ENCODE measurements at places on chromosomes 5 and 9. TPM values are rescaled to one million over a fixed set of nuclear protein-coding genes. Genes with fewer than 3 reads are reported as not detected.

GARIN3 gene
- not detected for total RNA-seq

C8G gene
- total RNA-seq: 1.4 TPM

NACC2 gene
- 23.5 TPM for total RNA-seq

DEPDC1B gene
- 14.4 TPM for total RNA-seq

HMCN2 gene
- total RNA-seq: 0.02 TPM

IL4 gene
- total RNA-seq: not detected

KIF2A gene
- total RNA-seq: 40.6 TPM

SLC22A4 gene
- 4.9 TPM for total RNA-seq

ADAMTS6 gene
- 0.15 TPM for total RNA-seq

TXNDC8 gene
- total RNA-seq: not detected

OBP2B gene
- not detected for total RNA-seq

FBN2 gene
- total RNA-seq: 15.6 TPM

EGR1 gene
- 11.8 TPM for total RNA-seq

PCDHA10 gene
- 0.02 TPM for total RNA-seq

SURF2 gene
- 47.3 TPM for total RNA-seq

LCN1 gene
- total RNA-seq: not detected

STK32A gene
- total RNA-seq: 0.30 TPM

GOLM1 gene
- total RNA-seq: 107 TPM

SH3RF2 gene
- 3.0 TPM for total RNA-seq

ZBED3 gene
- total RNA-seq: 4.2 TPM

PROP1 gene
- total RNA-seq: 0.18 TPM

PCDHGA4 gene
- total RNA-seq: 0.08 TPM

KCNIP1 gene
- not detected for total RNA-seq

SPATA31A6 gene
- total RNA-seq: not detected

GMCL2 gene
- not detected for total RNA-seq

GFI1B gene
- total RNA-seq: 0.17 TPM

NME5 gene
- total RNA-seq: not detected

PCYOX1L gene
- total RNA-seq: 2.2 TPM

WNT8A gene
- not detected for total RNA-seq

LCP2 gene
- total RNA-seq: not detected

C9orf153 gene
- 0.25 TPM for total RNA-seq

PDE6A gene
- total RNA-seq: 0.30 TPM

MYOZ3 gene
- total RNA-seq: 0.18 TPM

NPM1 gene
- total RNA-seq: 3,443 TPM

PDZD2 gene
- total RNA-seq: 0.65 TPM

PRUNE2 gene
- total RNA-seq: 0.09 TPM

ZNF608 gene
- 0.99 TPM for total RNA-seq

PRRC2B gene
- total RNA-seq: 40.7 TPM

FOXD4 gene
- 0.34 TPM for total RNA-seq

MAP1B gene
- 38.7 TPM for total RNA-seq

MED27 gene
- total RNA-seq: 33.1 TPM

POLE3 gene
- total RNA-seq: 99.3 TPM

PCDHGB2 gene
- 0.11 TPM for total RNA-seq

FBP2 gene
- not detected for total RNA-seq

NR6A1 gene
- 1.9 TPM for total RNA-seq

MEF2C gene
- not detected for total RNA-seq

GLDC gene
- 14.9 TPM for total RNA-seq

OMD gene
- total RNA-seq: not detected

MRPS27 gene
- 62.9 TPM for total RNA-seq

LCN2 gene
- 7.2 TPM for total RNA-seq

MTMR12 gene
- total RNA-seq: 22.0 TPM

TAF11L10 gene
- not detected for total RNA-seq

CLPTM1L gene
- 198 TPM for total RNA-seq

LPCAT1 gene
- 198 TPM for total RNA-seq

ARSI gene
- total RNA-seq: 31.8 TPM

All from A549 treated with dexamethasone at 1 μM for 4 hours (cell line).